ENCODE measurements at places on chromosomes 7 and 10.
A peak's percentile ranks its signal among the peaks of the same experiment; 100 is the strongest.

DNA sequence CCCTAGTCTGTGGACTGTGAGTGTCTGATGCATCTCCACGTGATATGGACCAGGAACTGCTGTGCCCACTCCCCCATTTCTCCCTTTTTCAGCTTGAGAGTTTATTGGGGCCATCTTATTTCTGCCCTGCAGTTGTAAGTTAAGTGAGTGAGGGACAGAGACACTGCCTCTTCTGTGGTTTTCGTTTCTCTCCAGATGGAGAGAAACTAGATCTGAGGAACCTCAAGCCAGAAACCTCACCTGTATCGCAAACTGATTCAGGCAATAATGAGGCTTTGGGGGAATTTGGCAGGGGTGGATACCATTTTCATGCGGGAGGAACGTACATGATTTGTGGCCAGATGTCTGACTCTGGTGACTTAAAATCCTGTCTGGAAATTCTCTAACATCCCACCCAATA, 641.7 kb downstream of the TNS3 start:
- DNase-seq = no peak

DNA sequence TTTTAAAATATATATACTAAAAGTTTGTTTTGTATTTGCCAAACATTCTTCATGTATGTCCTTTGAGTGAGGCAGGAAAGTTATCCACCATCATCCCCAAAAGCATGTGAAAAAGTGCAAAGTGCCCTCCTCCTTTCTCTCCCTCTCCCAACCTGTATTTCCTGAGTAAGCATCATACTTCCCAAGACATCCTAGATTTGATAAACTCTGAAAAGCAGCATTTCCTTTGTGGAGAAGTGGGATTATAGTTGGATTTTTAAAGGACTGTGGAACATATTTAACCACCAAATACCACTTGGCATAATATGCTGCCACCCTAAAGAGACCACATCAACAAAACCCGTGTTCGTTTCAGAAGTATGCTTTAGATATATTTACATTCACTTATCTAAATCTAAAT, 36.9 kb downstream of the NET1 start:
- no peak for DNase-seq

DNA sequence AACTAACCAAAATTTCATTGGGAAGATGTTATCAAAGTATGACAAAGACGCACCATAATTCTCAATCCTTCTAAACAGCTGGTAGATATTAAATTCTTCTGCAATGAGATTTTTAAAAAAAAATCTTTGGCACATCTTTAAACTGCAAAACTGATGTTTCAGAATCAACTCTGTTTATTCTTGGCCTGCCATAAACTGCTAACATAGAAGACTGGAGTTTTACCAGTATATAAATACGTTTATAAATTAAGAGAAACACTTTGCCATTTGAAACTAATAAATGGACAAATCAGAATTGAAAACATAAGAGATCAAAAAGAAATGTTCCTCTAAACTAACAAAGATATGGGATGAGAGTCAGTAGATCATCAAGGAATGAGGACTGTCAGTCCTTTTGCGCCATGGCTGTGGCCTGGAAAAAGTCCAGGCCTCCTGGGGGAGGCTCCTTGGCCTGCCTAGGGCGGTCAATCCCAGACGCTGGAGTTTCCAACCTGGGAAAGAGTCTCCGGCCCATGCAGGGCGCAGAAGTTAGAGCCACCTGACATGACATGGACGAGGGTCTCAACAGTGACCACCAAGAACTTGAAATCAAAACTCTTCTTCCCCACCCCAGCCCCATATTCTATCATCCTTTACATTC, 34.2 kb upstream of the NEBL start:
- no peak for DNase-seq

DNA sequence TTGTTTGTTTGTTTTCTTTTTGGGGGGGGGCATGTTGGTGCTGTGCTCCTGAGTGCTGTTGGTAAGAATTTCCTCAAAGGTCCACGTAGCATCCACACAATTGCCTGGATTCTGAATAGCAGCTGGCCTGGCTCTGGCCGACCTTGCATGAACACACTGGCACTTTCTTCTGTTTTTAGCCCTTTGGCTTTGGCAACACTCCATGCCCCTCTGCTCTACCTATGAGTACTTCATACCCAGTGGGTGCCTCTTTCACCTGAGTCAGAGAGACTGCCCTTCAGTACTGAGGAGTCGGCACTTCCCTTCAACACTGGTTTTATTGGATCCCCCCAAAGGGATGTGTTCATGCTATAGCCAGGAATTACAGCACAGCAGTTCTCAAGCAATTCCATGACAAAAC, 7.2 kb upstream of the NPVF start:
- DNase-seq = no peak

GRCh38 chr7:49346195-49346899, 422.0 kb downstream of the CDC14C start:
- no peak for DNase-seq

- DNase-seq = no peak
Measured at GRCh38 chr10:514137-514671, 175.3 kb downstream of the DIP2C start.

GRCh38 chr7:103533761-103534160, 87.8 kb upstream of the SLC26A5 start:
- DNase-seq = no peak

DNA sequence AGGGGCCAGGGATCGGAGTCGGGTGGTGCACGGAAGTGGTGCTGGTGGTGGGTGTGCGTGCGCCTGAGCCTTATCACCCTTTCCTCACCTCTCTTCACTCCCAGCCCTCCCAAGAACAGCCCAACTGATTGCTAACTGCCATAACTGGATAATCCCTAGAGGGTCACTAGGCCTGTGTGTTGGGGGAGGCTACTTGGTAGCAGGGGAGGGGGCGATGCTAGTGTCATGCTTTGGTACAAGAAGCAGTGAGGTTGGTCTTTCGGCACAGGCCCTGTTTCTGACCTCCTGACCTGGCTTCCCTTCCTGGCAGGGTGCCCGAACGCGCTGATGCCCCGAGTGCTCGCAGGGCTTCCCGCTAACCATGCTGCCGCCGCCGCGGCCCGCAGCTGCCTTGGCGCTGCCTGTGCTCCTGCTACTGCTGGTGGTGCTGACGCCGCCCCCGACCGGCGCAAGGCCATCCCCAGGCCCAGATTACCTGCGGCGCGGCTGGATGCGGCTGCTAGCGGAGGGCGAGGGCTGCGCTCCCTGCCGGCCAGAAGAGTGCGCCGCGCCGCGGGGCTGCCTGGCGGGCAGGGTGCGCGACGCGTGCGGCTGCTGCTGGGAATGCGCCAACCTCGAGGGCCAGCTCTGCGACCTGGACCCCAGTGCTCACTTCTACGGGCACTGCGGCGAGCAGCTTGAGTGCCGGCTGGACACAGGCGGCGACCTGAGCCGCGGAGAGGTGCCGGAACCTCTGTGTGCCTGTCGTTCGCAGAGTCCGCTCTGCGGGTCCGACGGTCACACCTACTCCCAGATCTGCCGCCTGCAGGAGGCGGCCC, 652 bp downstream of the KAZALD1 start:
- peak; percentile 36 for DNase-seq

- DNase-seq = no peak
Measured at GRCh38 chr7:657565-658119, 68.9 kb upstream of the DNAAF5 start.

DNA sequence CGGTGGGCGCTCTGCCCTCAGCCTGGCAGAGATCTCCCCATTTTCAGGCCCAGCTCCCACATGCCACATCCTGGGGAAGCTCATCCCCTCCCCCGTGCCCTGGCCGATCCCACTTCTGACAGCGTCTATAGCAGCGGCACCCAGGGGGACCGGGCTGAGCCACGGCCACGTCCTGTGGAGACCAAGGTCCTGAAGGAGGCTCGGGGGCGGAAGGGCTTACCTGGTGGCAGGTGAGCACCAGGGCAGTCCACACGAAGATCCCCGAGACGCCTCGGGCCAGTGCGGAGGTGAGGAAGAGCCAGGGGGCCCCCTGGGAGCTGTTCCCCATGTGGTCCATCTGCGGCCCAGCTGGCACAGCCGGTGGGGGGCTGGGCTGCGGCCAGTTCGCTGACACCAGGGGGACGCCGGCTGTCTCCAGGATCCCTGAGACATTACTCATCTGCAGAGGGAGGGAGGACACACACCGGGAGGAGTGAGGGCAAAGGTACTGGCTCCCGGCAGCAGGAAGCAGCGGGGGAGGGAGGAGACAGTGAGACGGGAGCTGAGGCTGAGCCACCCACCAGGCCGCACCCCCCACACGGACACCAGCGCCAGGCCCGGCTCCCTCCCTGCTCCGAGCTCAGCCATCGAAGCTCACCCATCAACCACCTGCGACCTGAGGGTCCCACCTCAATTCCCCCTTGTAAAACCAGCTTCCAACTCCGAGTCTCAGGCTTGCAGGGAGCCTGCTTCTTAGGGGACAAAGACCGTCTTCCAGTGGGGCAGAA, 776 bp downstream of the TMEM184A start:
- DNase-seq = no peak

DNA sequence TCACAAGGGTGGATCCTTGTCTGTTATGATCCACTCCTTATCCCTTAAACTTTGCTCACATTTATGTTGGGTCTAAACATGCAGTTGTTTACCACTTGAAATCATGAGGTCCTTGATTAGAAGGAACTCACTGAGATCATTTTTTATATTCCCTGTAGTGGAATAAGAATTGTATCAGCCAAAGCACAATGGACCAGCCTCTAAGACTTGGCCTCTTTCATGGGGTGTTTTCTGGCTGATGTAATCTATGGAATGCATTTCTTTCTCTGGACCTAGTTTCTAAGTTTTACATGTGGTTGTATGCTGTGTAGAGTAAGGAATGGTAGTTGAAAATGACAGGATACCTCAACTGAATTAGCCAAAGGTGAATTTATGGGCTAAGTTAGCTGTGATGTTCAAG, 376.6 kb downstream of the SORCS3 start:
- no peak for DNase-seq

DNA sequence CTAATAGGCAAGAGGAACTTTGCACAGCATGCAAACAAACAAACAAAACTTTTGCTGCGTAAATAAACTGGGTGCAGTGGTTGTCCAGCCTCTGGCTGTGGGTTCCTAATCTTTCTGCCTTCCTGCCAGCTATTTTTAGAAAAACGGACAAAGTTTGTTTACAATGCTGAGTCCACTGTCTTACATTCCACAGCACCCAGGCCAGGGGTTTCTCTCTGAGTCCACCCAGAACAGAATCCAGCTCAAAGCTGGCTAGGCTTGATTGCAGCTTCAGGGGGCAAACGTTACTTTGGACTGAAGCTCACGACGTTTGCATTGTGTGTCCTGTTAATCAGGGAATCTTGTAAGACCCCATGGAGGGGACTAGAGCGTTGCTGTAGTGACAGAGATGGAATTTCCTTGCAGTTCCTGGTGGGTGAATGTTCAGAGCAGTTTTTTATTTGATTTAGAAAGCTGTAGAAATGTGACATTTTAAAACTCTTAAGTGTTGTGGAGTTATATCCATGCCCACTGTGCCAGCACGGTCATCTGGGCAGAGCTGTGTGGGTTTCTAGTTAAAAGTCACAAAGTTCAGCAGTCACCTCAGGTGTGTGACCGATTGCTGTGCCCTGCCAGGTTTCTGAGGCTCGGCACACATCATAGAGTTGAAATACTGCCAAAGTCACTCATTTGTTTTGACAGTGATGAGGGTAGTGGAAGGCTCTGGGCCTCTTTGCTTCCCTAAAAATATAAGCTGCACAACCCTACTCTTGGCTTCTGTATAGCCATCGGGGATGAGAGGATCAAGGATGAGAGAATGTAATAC, 247.0 kb downstream of the STK31 start:
- DNase-seq = no peak

- DNase-seq = no peak
Measured at GRCh38 chr10:95263864-95264226, 27.0 kb downstream of the PDLIM1 start.

GRCh38 chr7:27734583-27734982, 5.4 kb upstream of the TAX1BP1 start:
- DNase-seq = no peak

- DNase-seq = no peak
Measured at GRCh38 chr10:75825235-75825634, 393.8 kb downstream of the LRMDA start.

GRCh38 chr10:103811463-103811862, 43.9 kb downstream of the SH3PXD2A start:
- no peak for DNase-seq

DNA sequence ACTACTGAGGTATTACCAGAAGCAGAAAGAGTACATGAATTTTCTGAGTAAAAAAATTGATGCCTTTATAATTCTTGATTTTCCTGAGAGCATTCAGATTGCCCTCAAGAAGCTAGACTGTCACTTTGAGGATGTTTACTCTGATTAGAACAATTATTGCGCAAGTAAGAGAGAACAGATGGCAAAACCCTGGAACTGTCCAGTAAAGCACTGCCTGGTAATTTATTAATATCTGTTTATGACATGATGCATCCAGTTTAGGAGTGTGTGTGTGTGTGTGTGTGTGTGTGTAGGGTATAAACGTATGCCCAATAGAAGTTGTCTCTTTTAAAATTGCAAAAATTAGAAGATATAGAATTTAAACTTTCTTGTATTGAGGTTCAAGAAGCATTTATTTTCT, 379.7 kb downstream of the PHTF2 start:
- DNase-seq = no peak

DNA sequence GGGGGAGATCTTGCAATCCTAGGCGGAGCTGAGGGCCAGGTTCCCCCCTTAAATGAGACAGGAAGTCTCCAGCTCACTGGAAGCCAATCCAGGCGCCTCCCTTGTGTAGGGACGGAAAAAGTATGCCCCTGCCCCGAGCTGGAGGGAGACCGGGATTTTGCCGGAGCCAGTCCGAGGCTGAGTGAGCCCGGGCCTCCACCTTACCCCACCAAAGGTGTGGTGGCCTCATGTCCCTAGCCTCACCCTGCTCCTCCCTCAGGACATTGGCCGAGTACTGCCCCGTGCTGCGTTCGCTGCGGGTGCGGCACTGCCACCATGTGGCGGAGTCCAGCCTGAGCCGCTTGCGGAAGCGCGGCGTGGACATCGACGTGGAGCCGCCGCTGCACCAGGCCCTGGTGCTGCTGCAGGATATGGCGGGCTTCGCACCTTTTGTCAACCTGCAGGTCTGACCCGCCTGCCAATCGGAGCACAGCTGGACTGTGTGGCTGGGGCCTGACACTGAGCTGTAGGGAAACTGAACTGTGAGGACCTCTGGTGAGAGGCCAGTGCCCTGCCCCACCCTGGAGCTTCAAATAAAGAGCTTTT, 2.0 kb downstream of the FBXL15 start:
- DNase-seq = peak; percentile 41

- DNase-seq = no peak
Measured at GRCh38 chr7:86889501-86889900, 170.0 kb downstream of the ELAPOR2 start.

DNA sequence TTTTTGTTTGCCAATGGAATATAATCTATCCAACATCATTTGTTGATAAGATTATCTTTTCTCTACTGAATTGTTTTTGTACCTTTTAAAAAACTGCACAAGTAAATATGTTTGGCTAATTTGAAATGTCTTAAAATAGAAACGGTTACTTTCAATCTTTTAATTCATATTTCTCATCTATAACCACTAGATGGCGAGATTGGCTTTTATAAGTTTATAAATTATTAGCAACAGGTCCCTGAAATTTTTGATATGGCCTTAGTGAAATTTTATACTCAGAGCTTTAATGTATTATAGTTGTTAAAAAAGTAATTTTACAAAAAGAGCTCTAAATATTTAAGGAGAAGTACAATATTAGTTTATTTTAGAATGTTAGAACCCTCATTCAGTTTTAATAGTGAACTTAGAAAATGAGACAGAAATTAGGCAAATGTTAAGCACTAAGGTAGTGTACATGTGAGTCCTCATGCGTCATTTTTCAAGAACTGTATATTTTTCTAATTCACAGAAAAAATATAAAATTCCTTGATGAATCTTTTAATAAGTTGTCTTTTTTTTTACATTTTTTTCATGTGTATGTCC, 592.5 kb downstream of the ARL4A start:
- no peak for DNase-seq
